EL (cell line): ENCODE measurements at places on chromosomes 2 and 18.

DNA sequence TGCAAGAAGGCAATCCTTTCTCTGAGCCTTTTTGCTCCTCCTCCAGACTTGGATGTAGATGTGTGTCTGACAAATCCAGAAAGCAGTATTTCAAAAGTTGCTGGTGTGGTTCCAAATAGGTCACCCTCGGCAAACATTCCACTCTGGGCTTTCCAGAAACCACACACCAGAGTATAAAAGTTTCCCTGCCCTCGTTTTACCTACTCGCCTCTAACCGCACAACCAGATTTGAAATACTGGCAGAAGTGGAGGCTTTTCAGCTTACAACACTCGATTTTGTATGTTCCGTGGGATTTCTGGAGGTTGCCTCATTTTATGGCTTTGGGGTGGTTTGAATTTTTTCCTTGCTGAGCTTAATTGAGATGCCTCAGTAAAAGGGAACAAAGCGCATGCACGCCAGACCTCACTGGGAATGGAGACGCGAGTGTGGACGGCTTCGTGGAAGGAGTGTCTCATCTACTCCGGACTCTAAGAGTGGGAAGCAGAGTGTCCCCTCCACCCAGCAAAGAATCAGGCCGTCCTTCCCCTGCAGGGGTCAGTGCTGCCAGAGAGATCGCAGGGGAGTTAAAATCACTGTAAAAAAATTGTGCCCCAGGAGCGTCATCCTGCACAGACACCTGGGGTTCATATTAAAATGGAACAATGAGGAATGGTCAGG, 44.0 kb upstream of the RPL31 start:
- DNase-seq: peak; percentile 89

GRCh38 chr2:196149948-196150347, 21.4 kb downstream of the STK17B start:
- no peak for DNase-seq

DNA sequence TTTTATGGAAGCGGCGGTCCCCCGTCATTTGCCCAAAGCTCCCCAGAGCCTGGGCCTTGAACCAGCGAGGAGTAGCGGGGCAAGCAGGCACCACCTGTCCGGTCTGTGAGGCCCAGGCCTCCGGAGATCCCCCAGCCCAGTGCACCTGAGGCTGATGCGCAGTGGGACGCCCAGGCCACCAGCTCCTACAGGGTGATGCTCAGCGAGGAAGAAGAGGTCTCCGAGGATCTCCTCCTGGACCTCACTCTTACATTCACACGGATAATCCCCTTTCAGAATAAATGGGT, 220.2 kb downstream of the NDUFA10 start:
- DNase-seq: no peak

GRCh38 chr2:110124038-110124825, 8.6 kb upstream of the MALL start:
- DNase-seq: no peak

GRCh38 chr2:10417551-10418335, 30.4 kb downstream of the ODC1 start:
- DNase-seq: no peak

DNA sequence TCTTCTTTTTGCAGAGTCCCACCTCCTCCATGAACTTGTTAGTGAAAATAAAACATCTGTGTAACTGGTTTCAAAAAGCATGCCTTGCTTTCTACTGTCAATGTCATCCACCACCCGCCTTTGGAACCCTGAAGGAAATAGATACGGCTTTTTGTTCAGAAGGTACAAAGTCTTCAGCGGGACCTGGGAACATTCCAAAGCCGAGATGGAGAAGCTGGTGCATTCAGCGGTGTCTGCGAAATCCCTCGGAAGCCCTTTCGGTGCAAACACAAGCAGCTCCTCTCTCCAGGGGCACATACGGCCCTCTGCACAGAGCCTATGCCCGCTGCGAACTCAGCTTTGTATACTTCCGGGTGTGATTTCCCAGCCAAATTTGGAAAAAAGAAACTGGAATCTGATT, 555.8 kb upstream of the SALL3 start:
- DNase-seq: no peak

DNA sequence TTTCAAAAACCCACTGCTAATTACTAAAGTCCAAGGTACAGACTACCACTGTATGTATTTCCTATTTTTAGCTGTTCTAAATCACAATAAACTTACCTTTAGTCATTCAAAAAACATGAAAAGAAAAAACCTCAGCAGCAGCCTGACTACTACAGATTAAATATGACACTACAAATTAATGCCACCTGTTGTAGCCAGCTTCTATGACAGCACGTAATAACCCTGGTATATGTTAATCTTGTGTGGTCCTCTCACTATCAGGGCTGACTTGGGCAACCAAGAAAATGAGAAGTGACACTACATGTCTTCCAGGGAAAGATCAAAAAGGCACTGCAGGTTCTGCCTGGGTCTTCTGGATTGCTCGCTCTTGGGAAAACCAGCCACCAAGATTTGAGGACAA, 90.6 kb upstream of the FAM124B start:
- no peak for DNase-seq

DNA sequence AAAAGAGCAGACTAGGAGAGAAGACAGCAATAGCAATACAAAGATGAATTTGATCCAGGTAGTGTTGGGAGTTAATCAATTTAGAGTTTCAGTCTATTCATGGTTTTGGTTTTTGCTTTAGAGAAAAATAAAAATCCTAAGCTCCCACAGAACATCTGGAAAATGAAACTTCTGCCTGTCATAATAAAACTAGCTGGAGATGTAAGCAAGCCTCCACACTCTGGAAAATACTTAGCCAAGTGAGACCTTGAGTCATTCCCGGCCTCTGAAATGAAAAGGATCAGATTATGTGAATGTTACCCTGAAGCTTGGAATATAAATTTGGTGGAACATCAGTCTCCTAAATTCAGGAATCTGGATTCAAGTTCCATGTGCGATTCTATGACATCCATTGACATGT, 485.6 kb upstream of the SPRED2 start:
- DNase-seq: no peak

- DNase-seq: no peak
Measured at GRCh38 chr2:230319211-230319862, 7.7 kb upstream of the SP140L start.

DNA sequence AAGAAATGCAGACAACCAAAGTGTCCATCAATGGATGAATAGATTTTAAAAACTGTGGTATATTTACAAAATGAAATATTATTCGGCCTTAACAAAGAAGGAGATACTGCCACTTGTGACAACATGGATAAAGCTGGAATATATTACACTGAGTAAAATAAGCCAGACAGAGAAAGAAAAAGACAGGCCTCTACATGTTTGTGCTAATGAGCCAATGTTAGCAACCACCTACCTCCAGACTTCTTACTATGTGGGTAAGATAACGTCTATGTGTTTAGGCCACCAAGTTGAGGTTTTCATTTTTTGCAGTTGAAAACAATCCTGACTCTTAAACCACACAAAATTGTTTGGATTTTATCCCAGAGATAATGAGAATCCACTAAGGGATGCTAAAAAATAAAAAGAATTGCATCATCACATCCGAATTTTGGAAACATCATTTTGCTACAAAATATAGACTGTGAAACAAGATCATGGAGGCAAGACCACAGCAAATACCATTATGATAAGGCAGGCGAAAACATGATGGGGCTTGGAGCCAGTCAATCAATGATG, 47.0 kb downstream of the EVA1A start:
- DNase-seq: no peak

GRCh38 chr2:202717598-202718310, 83.0 kb downstream of the FAM117B start:
- peak; percentile 3 for DNase-seq

DNA sequence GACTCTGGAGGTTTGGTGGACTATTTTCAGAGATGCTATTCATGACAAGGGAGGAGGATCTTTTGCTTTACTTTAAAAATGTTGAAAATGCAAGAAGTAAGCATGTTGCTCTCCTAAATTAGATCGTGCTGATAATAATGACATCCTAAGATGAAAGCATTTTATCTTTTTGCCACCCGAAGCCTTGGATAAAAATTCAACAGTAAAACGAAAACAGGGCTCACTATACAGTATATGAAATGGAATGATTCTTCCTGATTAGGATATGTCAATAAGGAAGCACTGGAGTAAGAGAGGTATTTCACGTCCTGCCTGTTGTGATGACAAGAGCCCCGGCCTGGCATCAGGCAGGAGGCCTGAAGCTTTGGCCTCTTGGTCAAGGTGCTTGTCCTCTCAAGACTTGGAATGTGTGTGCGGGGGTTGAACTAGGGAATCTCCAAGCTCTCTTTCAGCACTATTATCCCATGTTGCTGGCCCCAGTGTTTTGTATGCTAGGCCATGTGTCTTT, 306.0 kb downstream of the MTX2 start:
- DNase-seq: no peak

- no peak for DNase-seq
Measured at GRCh38 chr2:204226305-204226880, 289.8 kb downstream of the ICOS start.

DNA sequence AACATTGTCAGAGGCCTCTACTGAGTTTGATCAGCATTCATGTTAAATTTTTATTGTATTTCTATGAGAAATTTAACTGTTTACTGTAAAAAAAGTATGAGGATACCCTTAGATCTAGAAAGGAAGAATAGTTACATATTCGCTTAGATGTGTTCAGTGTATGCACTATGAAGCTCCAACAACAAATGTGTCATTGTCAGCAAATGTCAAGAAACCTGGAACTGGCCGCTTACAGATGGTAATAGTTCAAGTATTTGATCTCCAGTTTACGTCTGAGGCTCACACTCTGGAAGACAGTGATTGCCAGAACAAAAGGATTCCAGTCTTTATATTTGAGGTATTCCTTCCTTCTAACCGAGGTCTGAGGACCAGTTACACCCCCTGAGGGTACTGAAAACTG, 921.2 kb upstream of the LRRTM1 start:
- DNase-seq: no peak

DNA sequence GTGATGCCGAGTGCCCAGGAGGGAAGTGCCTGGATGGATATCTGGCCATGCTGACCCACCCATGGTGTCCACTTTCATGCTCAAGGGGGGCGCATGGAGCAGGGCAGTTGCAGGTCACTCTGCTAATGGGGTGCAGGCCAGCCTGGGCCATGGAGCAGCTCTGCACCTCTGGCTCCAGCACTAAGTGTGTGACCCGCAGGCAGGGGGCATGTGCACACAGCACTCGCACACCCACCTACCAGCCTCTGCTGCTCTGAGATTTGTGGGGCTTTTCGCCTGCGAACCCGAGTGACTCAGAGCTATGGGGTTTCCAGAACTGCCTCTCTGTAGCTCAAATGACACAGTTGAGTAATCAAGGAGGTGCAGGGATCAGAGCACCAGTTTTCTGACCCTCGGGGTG, 66.2 kb downstream of the CYP26B1 start:
- DNase-seq: no peak

- no peak for DNase-seq
Measured at GRCh38 chr2:203869223-203870042, 1.9 kb downstream of the CTLA4 start.

- DNase-seq: no peak
Measured at GRCh38 chr2:159064446-159065301, 96.2 kb downstream of the TANC1 start.

GRCh38 chr2:24571828-24572442, 80.9 kb downstream of the NCOA1 start:
- no peak for DNase-seq

GRCh38 chr2:26457695-26458364, 20.1 kb downstream of the OTOF start:
- DNase-seq: no peak

DNA sequence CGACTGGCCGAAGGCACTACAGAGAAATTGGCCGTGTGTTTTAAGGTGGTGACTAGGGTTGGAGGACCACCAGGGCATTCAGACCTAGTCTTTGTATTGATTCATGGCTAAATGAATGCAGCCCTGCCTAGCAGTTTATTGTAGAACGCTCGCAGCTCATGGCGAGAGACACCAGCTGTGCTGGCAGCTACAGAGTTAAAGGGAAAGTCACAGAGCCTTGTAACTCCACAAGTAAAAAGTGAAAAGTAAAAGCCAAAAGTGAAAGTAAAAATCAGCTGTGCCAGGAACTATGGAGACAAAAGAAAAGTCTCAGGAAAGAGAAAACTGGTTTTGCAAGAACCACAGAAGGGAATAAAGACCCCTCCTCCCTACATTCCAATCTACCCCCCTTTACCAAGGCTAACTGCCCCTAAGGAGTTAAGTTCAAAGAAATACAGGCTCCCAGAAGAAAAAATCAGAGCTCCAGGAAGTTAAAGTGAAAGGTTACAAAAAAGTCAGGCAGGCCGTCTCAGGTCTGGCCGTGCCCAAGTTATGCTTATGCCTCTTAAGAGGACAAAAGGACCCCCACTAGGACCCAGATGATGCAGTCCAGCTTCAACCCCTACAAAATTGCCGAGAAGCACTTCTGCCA, 46.4 kb upstream of the SELENOI start:
- DNase-seq: peak; percentile 66

- DNase-seq: peak; percentile 18
Measured at GRCh38 chr2:152134488-152135280, 35.8 kb upstream of the CACNB4 start.

DNA sequence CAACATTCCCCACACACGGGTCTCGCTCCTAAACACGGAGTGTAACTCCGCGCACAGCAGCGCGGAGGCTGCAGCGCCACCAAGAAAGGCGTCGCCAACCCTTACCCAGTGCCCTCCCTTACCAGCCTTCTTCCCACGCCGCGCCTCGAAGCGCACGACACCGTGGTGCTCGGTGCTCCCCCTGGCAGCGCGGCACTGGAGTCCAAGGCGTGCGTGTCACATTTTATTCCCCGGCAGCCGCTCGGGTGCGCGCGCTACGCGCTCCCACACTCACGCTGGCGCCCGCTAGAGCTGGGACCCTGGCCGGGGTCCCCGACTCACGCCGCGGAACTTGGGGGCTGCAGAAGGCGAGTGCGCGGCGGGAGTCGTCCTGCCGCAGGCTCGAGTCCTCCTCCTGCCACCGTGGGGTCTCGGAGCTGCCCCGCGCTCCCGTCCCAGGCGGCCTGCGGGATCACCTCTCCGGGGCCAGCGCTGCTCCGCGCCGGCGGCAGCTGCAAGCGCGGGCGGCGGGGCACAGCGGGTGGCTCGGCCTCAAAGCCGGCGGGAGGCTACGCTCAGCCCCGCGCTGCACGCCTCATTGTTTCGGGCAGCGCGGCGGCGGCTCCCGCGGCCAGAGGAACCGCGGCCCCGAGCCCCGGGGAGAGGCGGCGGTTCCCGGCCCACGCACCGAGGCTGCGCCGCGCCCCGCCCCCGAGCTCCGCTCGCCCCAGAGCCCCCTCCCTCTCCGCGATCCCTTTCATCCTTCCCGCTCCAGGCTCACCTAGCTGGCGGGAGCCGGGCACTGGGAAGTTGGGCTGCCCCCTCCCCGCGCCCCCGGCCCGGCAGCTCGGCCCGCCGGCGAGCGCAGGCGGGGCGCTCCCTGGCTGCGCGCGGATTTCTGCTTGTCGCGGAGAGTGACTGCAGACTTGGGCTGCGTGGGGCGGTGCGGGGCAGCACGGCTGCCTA, at the start of gene ST6GAL2:
Gene ST6GAL2, minus strand, starts transcription at position 197 of the 945 bp plus-strand sequence. CDS start 42,190 bp downstream, outside the sequence.
- DNase-seq: peak; percentile 4

DNA sequence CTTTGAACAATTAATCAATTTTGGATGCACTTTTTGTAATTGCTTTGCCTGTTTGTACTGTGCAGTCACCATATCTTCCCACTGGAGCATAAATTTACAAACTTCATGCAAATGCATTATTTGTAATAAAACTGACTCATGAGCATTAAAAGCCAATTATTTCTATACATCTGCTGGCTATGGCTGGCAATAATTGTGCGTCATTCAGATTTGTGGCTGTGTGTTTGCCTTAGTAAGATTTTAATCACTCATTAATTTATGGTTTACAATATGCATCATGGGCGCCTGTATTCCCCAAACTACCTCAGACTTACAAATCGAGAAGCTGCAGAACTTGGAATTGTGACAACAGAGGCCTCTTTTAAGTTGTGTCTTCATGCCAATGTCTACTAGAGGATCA, 132.4 kb upstream of the TRIB2 start:
- no peak for DNase-seq

- no peak for DNase-seq
Measured at GRCh38 chr2:36613801-36614200, 15.8 kb upstream of the FEZ2 start.
